ENCODE measurements at places on chromosomes 7 and 10.

DNA sequence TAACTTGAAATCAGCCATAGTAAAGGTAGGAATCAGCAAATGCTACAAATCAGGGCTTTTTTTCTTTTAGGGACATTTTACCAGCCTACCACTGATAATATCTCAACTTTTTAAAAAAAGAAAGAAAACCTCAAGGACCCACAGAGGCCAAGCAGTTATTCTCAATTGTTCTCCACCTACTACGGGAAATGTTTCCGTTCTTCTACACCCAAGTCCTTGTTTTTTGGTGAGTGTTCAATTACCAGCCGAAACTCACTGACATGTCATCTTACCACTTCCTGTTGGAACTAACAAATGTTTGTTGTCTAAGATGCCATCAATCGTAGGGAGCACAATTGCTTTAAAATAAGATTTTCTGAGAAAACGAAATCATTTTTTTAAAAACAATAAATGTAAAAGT is 50.2 kb upstream of the CDK1 start:
- no peak for DNase-seq

DNA sequence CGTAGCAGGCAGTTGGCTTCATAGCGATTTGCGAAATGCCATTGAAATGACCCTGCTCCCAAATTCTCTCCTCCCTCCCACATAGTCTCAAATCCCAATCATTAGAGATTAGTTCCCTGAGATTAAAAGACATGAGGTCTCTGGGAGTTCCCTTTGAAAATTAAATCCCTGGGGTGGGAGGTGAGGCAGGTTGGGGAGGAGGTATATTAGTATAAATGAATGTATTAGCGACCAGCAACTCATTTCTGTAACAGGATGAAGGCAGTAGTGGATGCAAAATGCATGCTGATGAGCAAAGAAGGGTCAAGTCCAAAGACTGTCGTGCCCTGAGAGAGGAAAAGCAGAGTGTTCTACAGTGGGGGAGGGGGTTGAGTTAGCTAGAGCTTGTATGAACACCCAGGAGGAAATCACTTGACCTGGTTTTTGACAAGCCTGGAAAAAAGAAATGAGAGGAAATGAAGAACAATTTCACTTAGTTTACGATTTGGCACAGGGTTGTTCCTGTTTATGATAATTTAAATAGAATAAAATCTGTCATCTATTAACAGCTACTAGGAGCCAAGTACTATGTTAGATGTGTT is 79.6 kb upstream of the MTPN start:
- DNase-seq = no peak

DNA sequence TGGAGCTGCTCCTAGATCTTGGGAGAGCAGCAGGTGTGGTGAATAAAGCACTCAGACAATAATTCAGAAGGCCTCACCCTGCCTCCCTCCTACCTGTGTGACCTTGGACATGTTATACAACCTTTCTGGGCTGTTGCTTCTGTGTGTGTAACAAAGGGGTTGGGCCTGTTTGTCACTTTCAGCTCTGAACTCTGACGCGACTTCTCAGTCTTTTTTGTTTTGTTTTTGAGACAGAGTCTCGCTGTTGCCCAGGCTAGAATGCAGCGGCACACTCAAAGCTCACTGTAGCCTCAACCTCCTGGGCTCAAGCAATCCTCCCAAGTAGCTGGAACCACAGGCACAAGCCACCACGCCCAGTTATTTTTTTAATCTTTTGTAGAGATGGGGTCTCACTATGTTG is 89.3 kb downstream of the DNMBP start:
- DNase-seq = no peak

GRCh38 chr7:24926623-24927524 is 53.1 kb downstream of the OSBPL3 start:
- no peak for DNase-seq

DNA sequence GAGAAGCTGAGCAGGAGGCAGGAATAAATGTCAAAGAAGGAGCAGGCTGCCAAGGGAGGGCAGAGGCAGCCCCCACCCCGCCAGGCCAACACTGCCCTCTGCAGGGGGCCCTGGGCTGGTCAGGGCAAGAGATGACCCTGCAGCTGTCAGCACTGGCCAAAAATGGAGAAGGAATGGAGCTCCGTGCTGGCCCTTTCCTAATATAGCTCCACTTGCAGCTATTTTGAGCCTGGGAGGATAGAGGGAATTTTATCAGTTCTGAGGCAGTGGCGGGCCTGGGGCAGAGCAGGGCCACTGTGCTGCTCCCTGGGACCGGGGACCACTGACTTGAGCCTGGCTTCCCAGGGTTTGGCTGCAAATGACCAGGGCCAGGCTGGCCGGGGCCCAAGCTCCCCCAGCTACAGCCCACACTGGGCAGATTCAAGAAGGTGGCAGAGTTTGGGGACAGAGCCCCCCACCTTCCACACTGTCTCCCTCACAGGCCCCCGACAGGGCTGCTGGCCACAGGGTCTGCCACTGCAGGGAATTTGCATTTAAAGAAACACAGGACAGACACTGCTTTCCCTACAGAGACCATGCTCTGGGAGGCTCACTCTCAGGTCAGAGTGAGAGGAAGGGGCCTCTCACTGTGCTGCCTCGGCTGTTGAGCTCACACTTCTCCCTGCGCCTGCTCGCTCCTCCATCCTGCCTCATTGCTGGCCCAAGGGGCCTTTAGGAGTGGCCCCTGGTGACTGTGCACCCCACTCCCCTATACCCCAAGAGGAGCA is 16.2 kb downstream of the LDB3 start:
- DNase-seq = no peak

GRCh38 chr7:7662527-7662926 is 22.0 kb downstream of the UMAD1 start:
- no peak for DNase-seq

- DNase-seq = no peak
Measured at GRCh38 chr10:110258542-110258941, 46.2 kb downstream of the SMNDC1 start.

Data from effector CD8-positive, alpha-beta T cell (primary cell).